ENCODE measurements at places on chromosomes 5 and 9. TPM values are rescaled to one million over a fixed set of nuclear protein-coding genes. Genes with fewer than 3 reads are reported as not detected.
A peak's percentile ranks its signal among the peaks of the same experiment; 100 is the strongest.

DNA sequence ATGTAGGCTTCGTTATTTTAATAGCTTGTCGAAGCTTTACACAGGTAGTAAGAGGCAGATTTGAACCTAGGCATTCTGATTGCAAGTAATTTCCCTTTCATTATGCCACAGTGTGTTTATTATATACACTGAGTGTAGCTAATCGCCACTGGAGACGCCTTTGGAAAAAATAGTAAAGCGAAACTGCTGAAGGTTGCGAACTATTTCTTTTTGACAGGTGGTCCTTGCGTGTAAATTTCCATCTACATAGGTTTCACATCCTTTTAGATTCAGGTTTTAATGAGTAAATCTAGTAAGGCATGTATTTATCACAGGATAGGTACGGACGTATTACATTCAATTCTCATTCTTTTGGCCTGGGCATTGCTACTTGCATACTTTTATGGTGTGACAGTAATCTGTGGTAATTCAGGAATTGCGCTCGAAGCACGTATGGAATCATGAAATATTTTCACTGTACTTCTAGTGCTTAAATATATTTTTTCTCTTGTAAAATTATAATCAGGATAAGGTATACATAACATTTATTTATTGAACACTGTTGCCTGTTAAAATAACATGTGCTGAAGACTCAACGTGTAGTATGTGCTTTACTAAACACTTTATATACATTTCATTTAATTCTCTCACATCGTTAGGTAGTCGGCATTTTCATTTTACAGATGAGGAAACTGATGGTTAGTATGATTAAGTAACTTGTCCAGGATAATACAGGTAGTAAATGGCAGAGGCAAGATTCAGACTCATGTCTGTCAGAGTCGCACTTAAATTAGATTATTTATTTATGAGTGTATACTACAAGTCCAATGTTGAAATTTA lies 1.8 kb downstream of the MARCHF6 start:
- H3K4me3 ChIP-seq: peak overlapping the region; percentile 99
- peaks cover 51% of the 10 kb centered on the region for H3K4me1 ChIP-seq
- peak; percentile 60 for DNase-seq
- no peaks in the 10 kb centered on the region for H3K27me3 ChIP-seq

GRCh38 chr9:1718836-1719235 lies 296.3 kb upstream of the SMARCA2 start:
- H3K36me3 ChIP-seq: no peaks in the 10 kb centered on the region
- DNase-seq: no peak
- H3K27ac ChIP-seq: no peak overlapping the region
- H3K4me3 ChIP-seq: no peak overlapping the region

DNA sequence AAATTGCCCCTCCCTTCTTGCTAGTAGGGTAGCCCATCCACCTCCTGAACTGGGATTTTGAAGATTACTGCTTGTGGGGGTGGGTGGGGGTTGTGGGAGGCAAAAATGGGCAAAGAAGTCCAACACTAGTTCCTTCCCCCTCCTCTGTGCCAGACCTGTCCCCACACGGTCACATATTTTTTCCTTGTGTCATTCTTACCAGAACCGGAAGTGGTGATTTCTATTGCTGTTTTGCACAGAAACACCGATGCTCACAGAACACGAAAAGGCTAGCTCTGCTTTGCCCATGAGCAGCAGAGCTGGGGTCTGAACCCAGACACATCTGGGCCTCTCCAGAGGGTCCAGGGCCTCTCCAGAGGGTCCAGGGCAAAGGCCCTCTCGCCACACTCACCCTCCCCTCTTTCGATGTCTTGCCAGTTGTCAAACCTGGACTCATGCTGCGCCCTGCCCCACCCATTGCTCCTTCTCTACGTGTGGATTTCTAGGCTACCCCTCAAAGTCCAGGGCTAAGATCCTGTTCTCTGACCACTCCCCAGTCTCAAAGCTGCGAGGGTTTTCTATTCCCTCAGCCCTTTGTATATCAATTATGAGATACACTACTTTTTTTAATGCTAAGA lies 264.4 kb upstream of the MSX2 start:
- no peak for DNase-seq
- no peaks in the 10 kb centered on the region for H3K27me3 ChIP-seq
- no peaks in the 10 kb centered on the region for H3K4me1 ChIP-seq
- no peaks in the 10 kb centered on the region for H3K36me3 ChIP-seq
- H3K27ac ChIP-seq: no peak overlapping the region

MUSK gene
- not detected for total RNA-seq

PAPPA gene
- 0.42 TPM for total RNA-seq

PCDHB9 gene
- 0.07 TPM for total RNA-seq

DNA sequence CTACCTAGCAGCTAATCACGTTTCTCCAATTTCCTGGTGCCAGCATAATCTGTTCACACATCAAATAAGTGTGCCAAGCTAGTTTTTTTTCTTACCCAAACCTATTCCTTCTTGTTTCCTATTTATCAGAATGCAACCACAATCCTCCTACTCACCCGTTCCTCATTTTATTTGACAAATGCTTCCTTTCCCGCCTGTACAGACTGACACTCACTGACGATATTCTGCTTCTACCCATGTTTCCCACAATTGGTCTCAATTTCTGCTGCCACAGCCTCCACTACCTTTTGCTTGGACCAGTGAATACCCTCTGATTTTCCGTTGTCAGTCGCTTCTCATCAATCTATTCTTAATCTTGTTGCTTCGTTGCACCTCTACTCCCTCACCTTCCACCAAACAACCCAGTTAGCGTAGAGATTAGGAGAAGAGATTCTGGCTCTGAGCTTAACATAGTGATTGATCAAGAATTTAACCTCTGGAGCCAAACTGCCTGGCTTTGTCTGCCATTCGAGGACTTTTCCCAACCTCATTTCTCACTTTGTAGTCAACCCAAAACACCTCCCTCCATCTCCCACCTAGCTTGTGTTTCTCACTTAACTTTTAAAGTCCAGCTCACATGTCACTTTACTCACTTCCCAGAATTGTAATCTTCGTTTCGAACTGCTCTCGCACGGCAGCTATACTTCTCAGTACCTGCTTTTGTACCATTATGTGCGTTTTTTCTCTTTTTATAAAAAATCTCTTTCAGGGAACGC lies 729 bp upstream of the TMEM38B start:
- H3K27ac ChIP-seq: no peak overlapping the region
- H3K36me3 ChIP-seq: no peaks in the 10 kb centered on the region
- no peak for DNase-seq
- H3K4me1 ChIP-seq: peaks cover 14% of the 10 kb centered on the region
- peaks cover 12% of the 10 kb centered on the region for H3K27me3 ChIP-seq
- H3K4me3 ChIP-seq: peak overlapping the region; percentile 90

ANXA2R gene
- 38.7 TPM for total RNA-seq

- H3K4me1 ChIP-seq: peaks cover 25% of the 10 kb centered on the region
- H3K27me3 ChIP-seq: no peaks in the 10 kb centered on the region
- H3K4me3 ChIP-seq: peak overlapping the region; percentile 49
- H3K27ac ChIP-seq: peak overlapping the region; percentile 61
These were observed 412.6 kb downstream of the MLLT3 start for GRCh38 chr9:20209391-20210340.

BARHL1 gene
- total RNA-seq: not detected

DNA sequence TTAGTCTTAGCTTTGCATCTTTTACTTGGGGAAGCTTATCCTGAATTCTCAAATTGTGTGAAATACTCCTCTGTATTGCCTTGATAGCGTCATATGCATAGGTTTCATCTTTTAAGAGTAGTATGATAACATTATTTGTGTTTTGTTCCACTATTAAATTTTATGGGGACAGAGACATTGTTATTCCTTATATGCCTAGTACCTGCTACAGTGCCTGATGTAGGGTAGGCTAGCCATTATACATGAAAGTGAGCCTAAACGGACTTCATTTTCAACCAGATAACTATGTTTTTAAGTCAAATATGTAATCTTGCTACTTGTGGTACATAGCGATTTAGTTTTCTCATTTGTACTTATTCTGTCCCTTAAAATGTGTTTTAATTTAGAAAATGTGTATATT lies 105.9 kb downstream of the DMXL1 start:
- no peaks in the 10 kb centered on the region for H3K4me1 ChIP-seq
- no peak overlapping the region for H3K27ac ChIP-seq
- no peak overlapping the region for H3K4me3 ChIP-seq
- no peaks in the 10 kb centered on the region for H3K27me3 ChIP-seq

MAPKAP1 gene
- 49.7 TPM for total RNA-seq

DNA sequence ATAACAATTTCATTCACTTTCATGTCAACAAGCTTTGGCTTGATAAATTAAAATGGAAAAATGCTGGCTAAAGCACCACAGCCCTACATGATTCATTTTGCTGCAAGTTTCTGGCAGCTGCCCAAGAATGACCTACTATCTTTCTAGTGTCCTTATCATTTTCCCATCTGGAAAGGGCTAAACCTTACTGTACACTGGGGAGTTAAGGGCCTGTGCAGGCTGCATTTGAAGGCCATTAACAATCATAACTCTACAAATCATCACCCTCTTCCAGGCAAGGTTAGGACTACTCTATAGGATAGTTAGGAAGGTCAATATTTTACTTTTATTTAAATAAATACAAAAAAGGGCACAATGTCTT lies 579.7 kb upstream of the ZNF608 start:
- no peak overlapping the region for H3K27ac ChIP-seq
- no peaks in the 10 kb centered on the region for H3K4me1 ChIP-seq
- H3K27me3 ChIP-seq: no peaks in the 10 kb centered on the region
- no peaks in the 10 kb centered on the region for H3K36me3 ChIP-seq

PCA3 gene
- not detected for total RNA-seq

PCDHGC3 gene
- 0.35 TPM for total RNA-seq

- no peaks in the 10 kb centered on the region for H3K27me3 ChIP-seq
- H3K4me3 ChIP-seq: no peak overlapping the region
- H3K4me1 ChIP-seq: no peaks in the 10 kb centered on the region
- DNase-seq: no peak
These were observed 292.6 kb downstream of the DMAC1 start for GRCh38 chr9:7507026-7507425.
